Nucleus accumbens (tissue), 56 donors: ENCODE measurements at places on chromosomes 1 and 21.

DNA sequence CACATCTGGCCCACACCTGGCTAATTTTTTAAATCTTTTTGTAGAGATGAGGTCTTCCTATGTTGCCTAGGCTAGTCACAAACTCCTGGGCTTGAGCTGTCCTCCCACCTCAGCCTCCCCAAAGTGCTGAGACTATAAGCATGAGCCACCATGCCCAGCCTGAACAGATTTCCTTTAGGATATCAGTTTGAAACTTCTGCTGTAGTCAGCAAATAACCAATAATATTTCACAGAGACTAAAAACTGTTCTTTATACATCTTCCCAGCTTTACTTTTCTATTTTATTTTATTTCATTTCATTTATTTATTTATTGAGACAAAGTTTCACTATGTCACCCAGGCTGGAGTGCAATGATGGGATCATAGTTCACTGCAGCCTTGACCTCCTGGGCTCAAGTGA, 29.9 kb upstream of the TEKT2 start:
- DNase-seq: no peak

- no peak for DNase-seq
Measured at GRCh38 chr1:32883338-32884031, 2.8 kb upstream of the HPCA start.

GRCh38 chr21:38472412-38473108, 25.7 kb downstream of the ERG start:
- DNase-seq: no peak

GRCh38 chr21:27495836-27496235, 528.9 kb upstream of the ADAMTS5 start:
- DNase-seq: no peak

DNA sequence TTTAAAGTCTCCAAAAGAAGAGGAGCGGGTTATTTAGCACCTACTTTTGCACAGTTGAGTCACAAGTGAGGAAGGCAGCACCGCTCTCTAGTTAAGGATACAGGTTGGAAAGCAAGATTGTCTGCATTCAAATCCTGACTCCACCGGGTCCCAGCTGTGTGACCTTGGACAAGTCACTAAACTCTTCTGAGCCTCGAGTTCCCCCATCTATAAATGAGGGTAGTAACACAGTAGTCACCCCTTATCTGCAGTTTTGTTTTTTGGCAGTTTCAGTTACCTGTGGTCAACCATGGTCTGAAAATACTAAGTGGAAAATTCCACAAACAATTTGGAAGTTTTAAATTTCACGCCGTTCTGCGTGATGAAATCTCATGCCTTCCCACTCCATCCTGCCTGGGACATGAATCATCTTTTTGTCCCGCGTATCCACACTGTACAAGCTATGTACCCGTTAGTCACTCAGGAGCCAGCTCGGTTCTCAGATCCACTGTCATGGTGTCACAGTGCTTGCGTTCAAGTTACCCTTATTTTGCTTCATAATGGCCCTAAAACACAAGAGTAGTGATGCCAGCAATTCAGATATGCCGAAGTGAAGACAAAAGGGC, 49.4 kb downstream of the CAPZB start:
- no peak for DNase-seq
